ENCODE measurements at places on chromosomes 12 and 14.

GRCh38 chr12:13268581-13268980 is 72.1 kb downstream of the EMP1 start:
- DNase-seq = no peak

DNA sequence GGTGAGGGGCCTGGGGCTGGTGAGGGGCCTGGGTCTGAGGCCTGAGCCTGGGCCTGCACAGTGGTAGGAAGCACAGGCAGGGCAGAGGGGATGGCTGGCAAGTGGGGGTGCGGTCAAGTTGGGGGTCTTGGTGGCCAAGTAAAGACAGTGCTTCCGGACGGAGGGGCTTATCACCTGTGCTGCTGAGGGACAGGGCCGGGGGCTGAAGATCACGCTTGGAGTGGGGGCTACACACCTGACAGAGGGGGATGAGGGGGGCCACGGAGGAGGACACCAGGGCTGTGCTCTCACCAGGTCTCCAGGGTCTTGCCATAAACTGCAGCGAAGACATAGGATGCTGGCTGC is 12.2 kb downstream of the TEDC1 start:
- no peak for DNase-seq

DNA sequence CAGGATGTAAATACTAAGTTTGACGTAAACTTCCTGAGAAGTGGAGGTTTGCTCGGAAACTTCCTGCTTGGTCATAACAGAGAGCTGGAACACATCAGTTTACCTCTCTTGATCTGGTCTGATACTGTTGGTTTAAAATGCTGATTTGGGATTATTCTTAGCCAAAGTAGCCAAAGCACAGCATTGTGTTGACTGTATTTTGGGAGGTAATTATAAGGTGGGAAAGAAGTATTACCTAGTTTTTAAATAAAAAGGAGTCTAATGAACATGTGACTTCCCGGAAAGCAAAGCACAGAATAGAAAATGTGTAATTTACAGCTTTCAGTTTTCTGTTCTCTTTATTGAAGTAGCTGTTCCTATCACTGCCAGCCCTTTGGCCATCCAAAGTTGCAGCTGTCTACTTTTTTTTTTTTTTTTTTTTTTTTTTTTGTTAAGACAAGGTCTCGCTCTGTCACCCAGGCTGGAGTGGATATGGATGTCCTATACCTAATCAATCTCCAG is 52.2 kb upstream of the SRP54 start:
- DNase-seq = peak; percentile 2

- no peak for DNase-seq
Observed at GRCh38 chr12:105928436-105928835, 210.3 kb downstream of the NUAK1 start.

DNA sequence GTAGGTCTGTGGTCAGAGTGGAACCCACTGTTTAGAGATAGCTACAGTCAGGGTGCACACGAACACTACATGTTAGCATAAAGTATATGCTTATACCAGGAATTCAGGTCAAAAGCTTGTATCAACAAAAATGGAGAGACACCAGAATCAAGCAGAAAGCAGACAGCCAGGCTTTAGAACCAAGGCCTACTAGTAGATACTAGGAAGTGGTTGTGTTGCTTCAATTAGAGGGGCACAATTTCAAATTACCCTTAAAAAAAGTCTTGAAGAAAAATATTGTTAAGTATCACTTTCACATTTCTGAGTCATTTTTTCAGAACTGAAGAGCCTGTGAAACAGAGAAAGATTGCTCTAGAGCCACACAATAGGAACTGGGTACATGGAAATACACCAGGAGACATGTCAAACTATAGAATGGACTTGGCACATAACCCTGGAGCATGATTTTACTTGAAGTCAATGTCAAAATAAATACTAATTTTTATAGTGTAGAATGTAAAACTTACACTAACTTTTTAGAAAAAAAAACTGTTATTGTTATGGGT is 41.6 kb downstream of the LRRC9 start:
- no peak for DNase-seq

DNA sequence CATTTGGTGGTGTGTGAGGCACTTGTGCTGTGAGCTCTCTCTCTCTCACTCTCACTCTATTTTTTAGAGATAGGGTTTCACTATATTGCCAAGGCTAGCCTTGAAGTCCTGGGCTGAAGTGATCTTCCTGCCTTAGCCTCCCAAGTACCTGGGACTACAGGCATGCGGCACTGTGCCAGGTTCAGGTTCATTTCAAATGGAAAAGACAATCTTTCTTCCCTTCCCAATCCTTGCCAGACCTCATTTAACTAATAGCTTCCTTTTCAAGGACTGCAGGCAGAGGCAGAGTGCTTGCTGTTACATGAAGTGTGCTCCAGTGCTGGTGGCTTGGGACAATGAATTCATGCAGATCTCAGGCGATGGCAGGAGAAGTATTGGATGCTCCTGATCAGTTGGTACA is 73.2 kb upstream of the BICD1 start:
- DNase-seq = no peak

DNA sequence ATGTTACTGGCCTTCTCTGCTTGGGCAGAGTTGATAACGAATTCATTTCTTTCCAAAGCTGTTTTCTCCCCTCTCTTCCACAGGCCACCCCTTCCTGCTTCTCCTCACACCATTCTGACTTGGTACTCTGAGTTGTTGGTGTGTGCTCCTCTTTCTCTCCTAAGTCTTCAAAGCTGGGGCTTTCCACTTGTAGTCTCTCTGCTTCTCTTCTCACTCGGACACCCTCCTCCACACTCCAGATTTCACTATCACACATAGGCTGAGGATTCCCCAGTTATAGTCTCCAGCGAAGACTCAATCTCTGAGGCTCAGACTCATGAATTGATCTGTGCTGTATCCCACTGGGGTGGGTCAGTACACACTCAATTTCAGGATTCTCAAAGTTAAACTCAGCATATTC is 201.0 kb downstream of the SSPN start:
- DNase-seq = no peak

- DNase-seq = no peak
Observed at GRCh38 chr12:4865246-4865645, 44.5 kb upstream of the KCNA1 start.

DNA sequence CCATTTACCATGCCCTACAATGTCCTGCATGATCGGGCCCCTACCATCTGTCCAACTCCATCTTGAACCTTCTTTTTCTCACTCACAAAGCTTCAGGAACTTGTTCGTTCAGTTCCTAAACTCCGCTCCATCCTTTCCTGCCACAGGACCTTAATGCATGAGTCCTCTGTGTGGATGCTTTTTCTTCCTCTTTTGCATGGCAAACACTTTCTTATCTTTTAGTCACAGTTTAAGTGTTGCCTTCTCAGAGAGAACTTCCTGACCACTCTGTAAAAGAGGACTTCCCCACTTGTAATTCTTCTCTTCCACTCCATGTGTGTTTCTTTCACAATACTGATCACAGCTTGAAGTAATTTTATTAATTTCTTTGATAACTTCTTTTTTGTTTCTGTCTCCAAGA is 54.4 kb upstream of the ETV6 start:
- no peak for DNase-seq

DNA sequence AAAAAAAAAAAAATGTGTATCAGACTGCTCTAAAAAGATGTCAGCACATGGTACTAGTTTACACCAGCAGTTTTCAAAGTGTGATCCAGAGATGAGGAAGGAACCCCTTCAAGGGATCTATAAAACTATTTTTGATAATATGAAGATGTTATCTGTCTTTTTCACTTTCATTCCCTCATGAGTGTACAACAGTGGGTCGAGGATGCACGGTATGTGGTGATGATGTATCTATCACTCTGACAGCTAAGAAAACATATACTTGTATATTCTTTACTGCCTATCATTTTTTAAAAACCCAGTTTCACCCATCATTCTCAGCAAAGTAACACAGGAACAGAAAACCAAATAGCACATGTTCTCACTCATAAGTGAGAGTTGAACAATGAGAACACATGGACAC is 12.4 kb downstream of the DUSP16 start:
- DNase-seq = no peak

GRCh38 chr14:31937730-31938346 is 139.3 kb upstream of the ARHGAP5 start:
- DNase-seq = peak; percentile 34

- no peak for DNase-seq
Observed at GRCh38 chr12:48235796-48236333, 32.8 kb upstream of the OR10AD1 start.

- DNase-seq = no peak
Observed at GRCh38 chr12:119942386-119942785, 46.6 kb upstream of the BICDL1 start.

DNA sequence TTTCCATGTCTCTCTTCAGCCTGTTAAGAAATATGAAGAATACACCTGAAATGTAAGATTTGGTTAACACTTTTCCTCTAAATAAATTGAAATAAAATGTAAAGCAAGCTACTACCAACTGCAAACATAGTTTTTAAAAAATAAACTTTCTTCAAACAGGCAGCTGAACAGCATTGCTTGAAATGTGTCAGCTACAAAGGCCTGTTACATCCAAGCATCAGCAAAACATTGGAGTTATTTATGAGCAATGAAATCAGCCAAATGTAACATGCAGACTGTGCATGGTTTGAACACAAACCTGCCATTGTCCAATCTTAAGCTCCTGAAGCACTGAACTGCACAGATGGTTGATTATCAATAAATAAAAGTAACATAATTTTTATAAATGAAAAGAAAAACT is 291.3 kb downstream of the ACSS3 start:
- no peak for DNase-seq

DNA sequence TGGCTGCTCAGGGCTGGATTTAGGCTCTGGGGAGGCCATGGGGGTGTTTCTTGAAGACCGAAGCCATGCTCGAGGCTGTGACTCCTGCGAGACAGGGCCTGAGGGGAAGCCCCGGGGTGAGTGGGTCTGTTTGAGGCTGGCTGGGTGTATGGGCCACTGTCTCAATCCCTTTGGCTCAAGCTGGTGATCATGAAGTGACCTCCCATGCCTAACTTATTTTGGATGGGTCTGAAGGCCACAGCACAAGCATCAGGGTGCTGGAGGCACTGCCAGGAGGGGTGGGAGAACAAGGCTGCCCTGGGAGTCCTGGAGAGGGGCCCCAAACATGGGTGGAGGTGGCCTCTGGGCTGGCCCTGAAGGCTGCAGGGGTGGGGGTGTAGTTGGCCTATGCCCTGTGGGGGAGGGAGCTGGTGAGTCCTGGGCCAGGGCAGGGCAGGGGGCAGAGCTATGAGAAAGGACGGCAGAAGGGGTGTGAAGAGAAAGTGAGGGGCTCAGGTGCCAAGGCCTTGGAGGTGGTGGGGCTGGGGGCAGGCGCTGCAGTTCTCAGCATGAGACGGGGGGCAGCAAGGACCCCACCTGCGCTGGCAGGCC is 100.9 kb downstream of the KIF26A start:
- DNase-seq = no peak

DNA sequence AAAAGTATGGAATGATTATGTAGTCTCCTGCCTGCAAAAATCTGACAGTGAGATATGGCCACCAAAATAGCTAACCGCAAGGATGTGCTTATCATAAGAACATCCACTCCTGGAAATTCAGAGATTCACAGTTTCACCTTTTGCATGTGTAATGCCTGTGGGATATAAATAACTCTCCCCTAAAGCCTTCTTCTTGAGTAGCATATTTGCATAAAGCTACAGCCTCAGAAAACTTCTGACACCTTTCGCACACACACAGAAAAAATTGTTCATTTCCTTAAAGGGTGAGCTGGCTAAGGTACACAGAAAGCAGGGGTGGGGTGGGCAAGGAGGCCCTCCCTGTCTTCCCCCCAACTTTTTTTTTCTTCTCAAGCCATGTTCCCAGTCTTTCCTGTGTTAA is 3.1 kb upstream of the IGF1 start:
- DNase-seq = no peak

DNA sequence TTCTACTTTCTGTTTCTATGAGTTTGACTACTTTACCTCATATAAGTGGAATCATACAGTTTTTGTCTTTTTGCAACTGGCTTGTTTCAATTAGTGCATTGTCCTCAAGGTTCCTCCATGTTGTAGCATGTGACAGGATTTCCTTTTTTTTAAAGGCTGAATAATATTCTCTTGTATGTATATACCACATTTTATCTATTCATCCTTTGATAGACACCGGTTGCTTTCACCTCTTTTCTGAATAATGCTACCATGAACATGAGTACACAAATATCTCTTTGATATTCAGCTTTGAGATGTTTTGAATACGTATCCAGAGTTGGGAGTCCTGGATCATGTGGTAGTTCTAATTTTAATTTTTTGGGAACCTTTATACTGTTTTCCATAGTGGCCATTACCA is 65.4 kb downstream of the SPATS2 start:
- DNase-seq = no peak

DNA sequence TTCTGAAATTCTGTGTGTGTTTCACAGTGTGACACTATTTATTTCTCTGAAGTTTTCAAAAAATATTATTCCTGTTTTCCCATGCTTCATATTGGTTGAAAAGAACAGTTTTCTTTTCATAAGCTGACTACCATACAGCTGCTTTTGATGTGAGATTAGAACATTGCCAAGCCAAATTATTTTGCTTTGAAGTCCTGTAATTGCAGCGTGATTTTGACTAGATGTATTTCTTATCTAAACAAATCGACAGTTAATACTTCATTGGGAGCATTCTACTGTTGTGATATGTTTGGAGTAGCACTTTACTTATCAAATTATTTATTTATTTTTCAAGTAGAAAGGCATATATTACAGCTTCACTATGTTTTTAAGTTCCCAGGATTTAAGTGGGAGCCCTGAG is 132.0 kb downstream of the DACT1 start:
- no peak for DNase-seq

DNA sequence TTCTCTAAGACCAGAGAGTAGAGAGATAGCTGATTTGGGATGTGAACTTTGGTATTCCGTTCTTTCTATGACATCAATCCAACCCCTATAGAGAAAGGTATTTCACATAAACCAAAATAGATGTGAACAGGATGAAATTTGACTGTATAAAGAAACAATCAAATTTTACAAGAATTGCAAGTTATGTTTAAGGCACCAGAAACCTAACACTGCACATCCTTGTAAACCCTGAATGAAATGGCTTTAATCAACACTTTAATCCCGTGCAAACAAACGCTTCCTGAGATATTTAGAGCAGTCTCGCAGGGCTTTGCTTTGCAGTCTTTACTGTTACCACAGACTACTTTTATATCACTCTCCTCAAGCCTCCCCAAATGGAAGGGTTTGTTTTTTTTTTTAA is 125.1 kb downstream of the APAF1 start:
- no peak for DNase-seq

DNA sequence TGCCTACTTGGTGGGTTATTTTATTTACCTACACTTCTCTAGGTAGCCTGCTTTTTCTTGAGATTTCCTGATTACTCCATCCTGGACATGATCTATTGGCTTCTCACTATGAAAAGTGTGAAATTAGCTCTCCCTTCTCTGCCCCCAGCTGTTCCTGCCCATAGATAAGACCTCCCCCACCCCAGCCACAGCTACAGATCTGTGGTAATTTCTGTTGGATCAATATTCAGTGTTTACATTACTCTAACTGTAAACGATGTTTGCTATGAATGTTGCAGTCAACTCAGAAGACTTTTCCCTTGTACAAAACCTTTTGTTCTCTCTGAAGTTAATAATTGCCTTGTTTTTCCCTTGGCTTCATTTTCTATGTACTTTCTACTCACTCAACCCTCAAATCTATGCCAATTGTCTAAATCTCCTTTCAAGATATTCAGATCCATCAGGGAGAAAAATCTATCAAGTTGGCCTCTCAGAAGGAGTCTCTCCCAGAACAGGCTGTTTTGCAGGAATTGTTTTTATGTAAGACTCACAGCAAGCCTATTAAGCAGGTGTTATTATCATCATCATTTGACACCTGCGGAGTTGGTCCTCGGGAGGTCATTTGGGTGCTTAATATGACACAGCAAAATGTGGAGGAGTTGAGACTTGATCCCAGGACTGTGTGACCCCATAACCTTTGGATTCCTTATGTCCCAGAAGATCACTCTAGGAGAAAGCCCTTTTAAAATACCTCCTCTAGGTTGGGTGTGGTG is 227.4 kb downstream of the SUDS3 start:
- DNase-seq = no peak

Measured in activated CD4-positive, alpha-beta T cell treated with anti-CD3 and anti-CD28 coated beads, Interleukin-2, amount 50 U/mL, for 1 hour (primary cell).